Stimulated activated effector memory CD8-positive, alpha-beta T cell treated with anti-CD3 and anti-CD28 coated beads, Interleukin-12 subunit alpha, Interleukin-12 subunit beta, amount 100 ng/mL, for 72 hours (primary cell): ENCODE measurements at places on chromosomes 1 and 21.

DNA sequence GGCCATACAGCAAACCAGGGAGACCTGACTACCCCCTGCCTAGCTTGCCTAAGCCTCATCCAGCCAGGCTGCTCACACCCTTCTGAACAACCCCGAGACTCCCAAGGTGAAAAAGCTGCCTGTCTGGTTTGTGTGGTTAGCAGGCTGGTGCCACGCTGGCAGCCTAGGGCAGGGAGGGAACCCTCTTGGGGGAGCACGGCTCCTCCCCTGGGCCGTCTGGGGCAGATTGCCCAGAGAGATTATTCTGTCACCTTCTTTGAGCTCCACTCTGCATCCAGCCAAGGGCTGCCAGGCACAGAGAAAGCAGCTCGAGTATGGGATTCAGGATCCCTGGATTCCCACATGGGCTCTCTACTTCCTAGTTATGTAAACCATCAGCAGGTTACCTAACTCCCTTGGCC, 27.5 kb upstream of the TCEA3 start:
- no peak for DNase-seq

DNA sequence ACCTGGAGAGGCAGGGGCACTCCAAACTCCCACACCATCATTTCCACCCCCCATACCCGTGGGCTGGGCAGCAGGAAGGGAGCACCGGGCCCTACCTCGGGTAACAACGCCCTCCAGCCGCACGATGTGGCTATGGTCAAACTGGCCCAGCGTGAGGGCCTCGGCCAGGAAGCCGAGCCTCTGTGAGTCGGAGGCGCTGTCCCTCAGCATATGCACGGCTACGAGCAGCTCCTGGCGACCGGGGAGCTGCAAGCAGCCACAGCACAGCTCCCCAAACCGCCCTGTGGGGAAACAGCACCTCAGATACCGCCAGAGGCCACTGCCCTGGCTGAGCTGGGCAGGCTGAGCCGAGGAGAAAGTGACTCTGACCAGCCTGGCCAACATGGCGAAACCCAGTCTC, 29.2 kb downstream of the CDCA8 start:
- no peak for DNase-seq

- DNase-seq = no peak
These were observed 7.5 kb upstream of the RNF223 start for GRCh38 chr1:1081311-1082238.

GRCh38 chr1:200316148-200316803, 93.6 kb downstream of the ZNF281 start:
- DNase-seq = no peak

- DNase-seq = no peak
These were observed 4.1 kb downstream of the OLFML3 start for GRCh38 chr1:113983391-113983790.

DNA sequence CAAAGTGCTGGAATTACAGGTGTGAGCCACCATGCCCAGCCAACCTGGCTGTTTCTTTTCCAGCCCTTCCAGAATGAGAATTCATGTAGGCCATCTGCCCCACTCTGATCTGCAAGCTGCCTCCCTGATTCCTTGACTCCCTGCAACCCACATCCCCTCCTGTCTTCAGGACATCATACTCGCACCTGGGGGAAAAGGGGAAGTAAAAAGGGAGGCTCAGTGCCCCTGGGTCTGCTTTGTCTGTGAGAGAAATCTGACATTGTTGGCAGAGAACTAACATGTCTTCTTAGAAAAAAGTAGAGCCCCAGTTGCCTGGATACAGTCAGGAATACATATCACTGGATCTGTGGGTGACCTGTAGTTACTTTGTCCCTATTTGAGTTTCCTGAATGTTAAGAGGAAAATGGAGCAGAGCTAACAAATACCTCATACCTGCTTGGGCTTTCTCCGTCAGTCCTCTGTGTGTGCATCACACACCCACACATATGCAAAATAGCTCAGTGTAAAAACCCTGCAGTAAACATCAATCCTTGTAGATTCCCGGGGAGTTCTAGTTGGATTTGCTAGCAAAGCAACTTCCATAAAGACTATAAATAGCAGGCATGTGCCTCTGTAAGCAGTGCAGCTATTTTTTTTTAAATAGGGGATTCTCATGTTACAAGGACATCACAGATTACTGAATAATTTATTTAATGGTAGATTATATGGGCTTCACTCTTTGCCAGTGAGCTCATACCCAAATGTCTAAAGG, 62.9 kb downstream of the TEX35 start:
- no peak for DNase-seq

GRCh38 chr1:86646256-86646655, 58.1 kb upstream of the SH3GLB1 start:
- no peak for DNase-seq

- no peak for DNase-seq
These were observed 126.8 kb upstream of the ZNF644 start for GRCh38 chr1:91148641-91149069.

- DNase-seq = no peak
These were observed 23.4 kb downstream of the TMCO4 start for GRCh38 chr1:19776287-19776686.

DNA sequence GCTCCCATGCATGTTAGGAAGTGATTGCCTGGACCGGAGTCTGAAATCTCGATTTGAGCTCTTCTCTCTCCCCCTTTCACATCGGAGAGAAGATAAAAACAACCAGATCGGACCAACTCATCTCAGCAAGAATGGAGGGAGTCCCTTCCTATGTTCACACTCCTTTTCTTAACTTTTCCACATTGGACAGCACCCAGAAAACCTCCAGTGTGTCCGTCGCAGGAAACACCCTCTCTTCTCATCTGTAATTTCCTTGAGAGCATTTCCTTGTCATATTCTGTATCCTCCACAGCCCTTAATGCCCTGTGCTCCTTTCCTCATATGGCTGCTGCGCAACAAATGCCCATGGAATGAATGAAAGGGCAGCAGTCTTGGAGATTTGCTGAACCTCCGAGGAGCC, 1.5 kb upstream of the TDRD10 start:
- DNase-seq = no peak

- DNase-seq = peak; percentile 88
These were observed 1.9 kb upstream of the DHRS3 start for GRCh38 chr1:12619792-12620487.

GRCh38 chr21:21286170-21286798, 288.1 kb downstream of the NCAM2 start:
- DNase-seq = no peak
